Bronchial smooth muscle cell (primary cell): ENCODE measurements at places on chromosomes 5 and 9. TPM values are rescaled to one million over a fixed set of nuclear protein-coding genes. Genes with fewer than 3 reads are reported as not detected.

The MRPL36 gene
- total RNA-seq: 58.3 and 68.9 TPM in 2 replicates

The PCDHA9 gene
- 0.09 and 0.16 TPM in 2 replicates for total RNA-seq

The NCS1 gene
- 36.1 and 38.0 TPM in 2 replicates for total RNA-seq

The IL3 gene
- total RNA-seq: not detected in 2 replicates

The EQTN gene
- not detected in 2 replicates for total RNA-seq

The SH3PXD2B gene
- total RNA-seq: 14.5 and 23.7 TPM in 2 replicates

The CCNI2 gene
- 0.09 TPM in 1 of 2 replicates, not detected in the other for total RNA-seq

The ARHGEF39 gene
- under 0.01 and 0.32 TPM in 2 replicates for total RNA-seq

The LCN9 gene
- not detected in 2 replicates for total RNA-seq

The MLANA gene
- not detected in 2 replicates for total RNA-seq

The OR13J1 gene
- total RNA-seq: not detected in 2 replicates

The TRIM41 gene
- 21.2 and 23.2 TPM in 2 replicates for total RNA-seq

The SUSD3 gene
- 0.32 and 0.94 TPM in 2 replicates for total RNA-seq

The SPINK4 gene
- total RNA-seq: 0.95 TPM in 1 of 2 replicates, not detected in the other

The SLC34A1 gene
- under 0.01 TPM in 1 of 2 replicates, not detected in the other for total RNA-seq

The TAF1L gene
- total RNA-seq: under 0.01 TPM in 2 replicates

The CPLANE1 gene
- total RNA-seq: 11.2 and 12.3 TPM in 2 replicates

The TLR4 gene
- 2.2 and 5.8 TPM in 2 replicates for total RNA-seq

The PITX1 gene
- total RNA-seq: 0.47 and 4.1 TPM in 2 replicates

The CNTRL gene
- total RNA-seq: 5.2 and 6.5 TPM in 2 replicates

The PTGES gene
- total RNA-seq: 48.9 and 74.7 TPM in 2 replicates

The RIGI gene
- 6.1 and 9.1 TPM in 2 replicates for total RNA-seq

The NEUROG1 gene
- total RNA-seq: not detected in 2 replicates

The SLC1A3 gene
- total RNA-seq: 1.7 and 3.0 TPM in 2 replicates

The MAN1B1 gene
- total RNA-seq: 73.7 and 76.9 TPM in 2 replicates

The CCDC171 gene
- 4.4 and 5.7 TPM in 2 replicates for total RNA-seq

The ACOT12 gene
- total RNA-seq: 0.17 and 0.47 TPM in 2 replicates

The BAAT gene
- 0.16 TPM in 1 of 2 replicates, not detected in the other for total RNA-seq

The EXD3 gene
- 8.0 and 9.5 TPM in 2 replicates for total RNA-seq

The RALGDS gene
- 20.2 and 20.4 TPM in 2 replicates for total RNA-seq

The PCDHB6 gene
- total RNA-seq: 0.16 and 0.17 TPM in 2 replicates

The EIF4E1B gene
- 0.26 TPM in 1 of 2 replicates, not detected in the other for total RNA-seq

The TUSC1 gene
- 3.5 and 3.8 TPM in 2 replicates for total RNA-seq

The TRAF1 gene
- total RNA-seq: 2.4 and 3.8 TPM in 2 replicates

The ETF1 gene
- 56.0 and 86.2 TPM in 2 replicates for total RNA-seq

The MAPKAP1 gene
- total RNA-seq: 65.5 and 79.3 TPM in 2 replicates

The SH3RF2 gene
- total RNA-seq: 0.09 and 0.79 TPM in 2 replicates

The SOHLH1 gene
- not detected in 2 replicates for total RNA-seq

The GMCL2 gene
- not detected in 2 replicates for total RNA-seq

The TMEM252 gene
- not detected in 2 replicates for total RNA-seq

The CTNND2 gene
- not detected in 2 replicates for total RNA-seq

The THBS4 gene
- 1.6 and 3.4 TPM in 2 replicates for total RNA-seq

The PCDHB15 gene
- total RNA-seq: 0.32 and 0.60 TPM in 2 replicates

The PRR16 gene
- total RNA-seq: 1.6 and 5.2 TPM in 2 replicates

The GRM6 gene
- under 0.01 TPM in 2 replicates for total RNA-seq
